Mesothelial cell of epicardium (in vitro differentiated cells): ENCODE measurements at places on chromosomes 1 and 21.

- DNase-seq = no peak
Measured at GRCh38 chr1:242086706-242087105, 87.8 kb upstream of the MAP1LC3C start.

- no peak for DNase-seq
Measured at GRCh38 chr1:89911191-89911991, 83.5 kb upstream of the ZNF326 start.

DNA sequence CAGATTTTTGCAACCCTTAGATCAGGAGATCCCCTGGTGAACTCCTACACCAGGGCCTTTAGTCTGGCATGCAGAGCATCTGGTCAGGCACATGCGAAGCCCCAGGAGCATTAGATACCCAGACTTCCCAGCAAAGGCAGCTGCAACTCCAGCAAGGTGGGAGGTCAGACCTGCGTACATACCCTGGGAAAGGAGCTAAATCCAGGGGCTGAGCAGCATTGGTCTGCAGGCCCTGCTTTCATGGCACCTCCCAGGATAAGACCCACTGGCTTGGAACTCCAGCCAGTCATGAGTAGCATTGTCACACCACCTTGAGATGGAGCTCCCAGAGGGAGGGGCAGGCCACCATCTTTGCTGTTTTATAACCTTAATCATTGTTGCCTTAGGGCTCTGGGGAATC lies 92.3 kb downstream of the KCNT2 start:
- DNase-seq = no peak

- no peak for DNase-seq
Measured at GRCh38 chr1:173050865-173051264, at the start of gene TNFSF18. TNFSF18 (minus strand) TSS chr1:173050941; CDS start chr1:173050896, 45 bp downstream.

- DNase-seq = no peak
Measured at GRCh38 chr1:163970151-163970550, 588.8 kb upstream of the PBX1 start.

GRCh38 chr1:58839147-58839795 lies 55.4 kb upstream of the JUN start:
- no peak for DNase-seq

DNA sequence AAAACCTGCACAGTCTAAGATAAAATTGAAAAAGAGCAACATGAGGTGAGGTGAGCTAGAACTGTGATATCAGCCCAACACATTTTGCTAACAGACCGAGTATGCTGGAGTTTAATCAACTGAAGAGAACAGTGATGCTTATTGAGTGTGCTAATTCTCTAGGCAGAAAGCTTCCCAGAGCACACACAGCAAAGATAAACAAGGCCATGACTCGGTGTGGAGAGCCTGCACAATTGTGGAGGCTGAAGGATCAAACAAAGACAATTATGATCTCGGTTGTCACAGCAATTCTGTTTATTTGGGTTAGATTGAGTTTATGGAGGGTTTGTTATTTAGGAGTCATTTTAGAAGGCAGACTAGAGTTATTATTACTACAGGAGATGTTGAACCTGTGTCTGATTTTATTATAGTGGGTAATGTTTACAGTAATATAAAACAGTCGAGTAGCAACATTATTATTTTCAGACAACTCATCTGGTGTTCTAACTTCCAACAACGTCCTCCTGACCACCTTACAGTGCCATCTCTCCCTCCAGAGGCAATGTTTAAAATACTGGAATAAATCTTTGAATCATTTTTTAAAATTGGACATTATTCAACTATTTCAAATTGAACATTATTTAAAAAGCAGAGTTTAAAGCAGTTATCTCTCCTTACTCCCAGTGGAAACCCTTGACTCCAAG lies 40.2 kb downstream of the DPT start:
- DNase-seq = no peak

DNA sequence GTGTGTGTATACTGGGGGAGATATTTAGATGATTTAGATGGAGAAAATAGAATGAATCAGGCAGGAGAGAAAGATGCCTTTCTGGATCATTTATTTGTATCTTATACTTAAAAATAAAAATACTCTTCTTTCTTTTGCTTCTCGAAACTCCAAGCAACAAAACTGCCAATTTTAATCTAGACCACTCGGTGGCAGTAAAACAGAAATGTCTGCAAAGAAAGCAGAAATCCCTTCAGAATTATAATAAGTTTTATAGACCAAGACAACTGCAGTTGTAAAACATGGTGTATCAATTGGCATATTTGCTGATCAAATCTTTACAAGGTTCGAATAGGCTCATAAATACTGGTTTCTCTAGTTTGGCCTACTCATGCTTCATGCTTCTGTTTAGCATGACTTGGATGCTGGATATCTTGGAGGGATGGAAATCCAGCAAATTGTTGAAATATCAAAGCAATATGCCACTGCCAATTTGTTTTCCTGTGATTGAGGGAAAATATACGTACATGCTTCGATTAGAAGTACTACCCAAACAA lies 15.1 kb upstream of the C1orf87 start:
- DNase-seq = no peak

GRCh38 chr1:8358241-8358896 lies 40.5 kb downstream of the SLC45A1 start:
- DNase-seq = no peak

DNA sequence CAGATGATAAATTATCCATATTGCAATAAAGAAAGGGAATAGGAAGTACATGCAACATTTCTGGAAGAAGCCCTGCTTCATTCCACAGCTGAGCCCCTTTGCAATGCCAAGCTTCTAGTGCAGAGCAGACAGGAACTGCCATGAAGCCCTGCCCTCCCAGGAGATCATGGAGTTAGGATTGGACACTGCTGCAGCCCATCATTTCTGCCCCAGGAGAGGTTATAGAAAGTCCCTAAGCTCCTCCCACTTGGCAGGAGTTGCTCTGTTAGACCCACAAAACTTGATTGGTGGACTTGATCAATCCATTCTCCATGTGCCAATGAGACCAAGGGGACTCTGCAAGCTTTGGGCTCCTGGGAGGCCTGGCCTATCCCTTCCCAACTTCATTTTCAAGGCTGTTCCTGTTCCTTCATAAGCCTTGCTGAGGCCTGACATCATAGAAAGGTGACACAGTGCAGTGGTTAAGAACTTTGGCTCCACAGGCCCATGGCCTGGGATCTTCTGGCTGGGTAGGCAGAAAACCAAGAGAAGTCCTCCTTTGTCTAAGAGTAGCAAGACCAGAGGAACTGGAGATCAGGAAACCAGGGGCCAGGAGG lies 1.3 kb upstream of the LAPTM5 start:
- DNase-seq = no peak

- DNase-seq = no peak
Measured at GRCh38 chr1:30868833-30869435, 39.6 kb downstream of the SDC3 start.

DNA sequence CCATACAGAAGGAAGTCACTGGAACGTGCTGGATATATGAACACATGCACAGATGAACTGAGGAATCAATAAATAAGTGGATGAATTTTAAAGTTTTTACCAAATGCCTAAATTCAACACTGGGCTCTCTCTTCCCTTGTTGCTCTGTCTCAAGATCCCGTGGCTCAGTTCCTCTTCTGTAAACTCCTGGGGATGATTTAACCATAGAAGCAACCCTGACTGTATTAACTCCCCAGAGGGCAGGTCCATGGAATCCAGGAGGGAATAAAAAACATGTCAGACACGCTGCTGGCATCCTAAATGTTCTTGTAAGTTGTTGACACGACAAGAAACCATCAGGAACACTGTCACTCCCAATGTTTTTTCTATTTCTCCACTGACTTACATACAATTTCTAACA lies 45.3 kb upstream of the GPR157 start:
- DNase-seq = no peak

DNA sequence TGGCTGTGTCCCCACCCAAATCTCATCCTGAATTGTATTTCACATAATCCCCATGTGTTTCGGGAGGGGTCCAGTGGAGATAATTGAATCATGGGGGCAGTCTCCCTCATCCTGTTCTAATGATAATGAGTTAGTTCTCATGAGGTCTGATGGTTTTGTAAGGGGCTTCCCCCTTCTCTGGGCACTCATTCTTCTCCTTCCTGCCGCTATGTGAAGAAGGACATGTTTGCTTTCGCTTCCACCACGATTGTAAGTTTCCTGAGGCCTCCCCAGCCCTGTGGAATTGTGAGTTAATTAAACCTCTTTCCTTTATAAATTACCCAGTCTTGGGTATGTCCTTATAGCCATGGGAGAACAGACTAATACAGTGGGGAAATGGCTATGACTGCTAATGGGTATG lies 72.7 kb upstream of the ZNF648 start:
- no peak for DNase-seq

DNA sequence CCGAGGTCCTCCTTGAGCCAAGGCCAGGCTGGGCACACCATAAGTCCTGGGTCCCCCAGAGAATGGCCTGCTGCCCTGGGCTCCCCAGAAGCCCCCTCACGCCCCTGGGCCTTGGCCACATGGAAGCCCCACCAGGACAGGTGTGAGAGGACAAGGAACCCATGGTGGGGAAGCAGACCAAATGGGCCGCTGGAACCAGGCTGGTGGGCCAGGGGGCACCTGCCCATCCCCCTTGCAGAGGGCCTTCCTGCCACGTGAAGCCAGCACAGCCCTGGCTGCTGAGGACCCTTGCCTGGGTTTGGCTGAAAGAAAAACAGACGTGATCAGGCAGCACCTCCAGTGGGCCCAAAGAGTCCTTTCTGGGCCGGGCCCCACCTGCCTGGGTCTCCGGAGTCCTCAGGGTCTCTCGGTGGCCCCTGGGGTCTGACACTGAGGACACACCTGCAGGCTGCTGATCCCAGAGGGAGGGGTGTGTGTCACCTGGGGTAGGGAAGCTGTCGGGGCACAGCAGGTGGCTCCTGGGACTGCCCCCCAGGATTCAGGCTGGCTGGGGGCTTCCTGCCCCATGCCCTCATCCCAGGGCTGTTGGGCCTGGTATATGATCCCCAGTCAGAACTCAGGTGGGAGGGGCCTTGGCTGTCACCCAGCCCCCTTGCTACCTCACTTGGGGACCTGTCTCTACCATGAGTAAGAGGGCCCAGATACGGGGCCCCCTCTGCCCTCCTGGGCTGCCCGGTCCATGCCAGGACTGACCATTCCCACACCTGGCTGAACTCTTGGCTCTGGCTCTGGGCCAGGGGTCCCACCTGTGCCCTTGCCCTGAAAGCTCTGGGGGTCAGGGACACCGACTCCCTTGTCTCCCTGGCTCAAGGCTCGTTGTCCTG lies 3.3 kb upstream of the SMYD3 start:
- no peak for DNase-seq

- no peak for DNase-seq
Measured at GRCh38 chr1:14741532-14741931, 143.0 kb downstream of the KAZN start.

DNA sequence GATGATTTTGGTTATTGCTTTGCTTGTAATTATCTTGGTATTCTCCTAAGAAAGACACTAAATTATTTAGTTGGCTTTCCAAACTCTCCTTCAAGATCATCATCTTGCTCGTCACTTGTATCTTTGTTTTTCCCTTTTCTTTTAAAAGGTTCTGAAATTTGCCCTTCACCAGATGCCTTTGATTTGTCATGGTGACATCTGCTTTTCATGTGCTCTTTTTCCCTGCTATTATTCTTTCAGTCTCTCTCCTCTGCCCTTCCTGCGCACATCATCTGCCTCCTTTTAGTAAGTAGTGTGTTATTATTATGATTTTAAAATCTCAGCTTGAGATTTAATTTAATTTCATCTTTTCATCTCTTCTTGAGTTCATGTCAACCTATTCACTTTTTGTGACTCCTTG lies 92.1 kb downstream of the BACH1 start:
- no peak for DNase-seq

- DNase-seq = no peak
Measured at GRCh38 chr1:63321066-63321784, 1.1 kb upstream of the FOXD3 start.

DNA sequence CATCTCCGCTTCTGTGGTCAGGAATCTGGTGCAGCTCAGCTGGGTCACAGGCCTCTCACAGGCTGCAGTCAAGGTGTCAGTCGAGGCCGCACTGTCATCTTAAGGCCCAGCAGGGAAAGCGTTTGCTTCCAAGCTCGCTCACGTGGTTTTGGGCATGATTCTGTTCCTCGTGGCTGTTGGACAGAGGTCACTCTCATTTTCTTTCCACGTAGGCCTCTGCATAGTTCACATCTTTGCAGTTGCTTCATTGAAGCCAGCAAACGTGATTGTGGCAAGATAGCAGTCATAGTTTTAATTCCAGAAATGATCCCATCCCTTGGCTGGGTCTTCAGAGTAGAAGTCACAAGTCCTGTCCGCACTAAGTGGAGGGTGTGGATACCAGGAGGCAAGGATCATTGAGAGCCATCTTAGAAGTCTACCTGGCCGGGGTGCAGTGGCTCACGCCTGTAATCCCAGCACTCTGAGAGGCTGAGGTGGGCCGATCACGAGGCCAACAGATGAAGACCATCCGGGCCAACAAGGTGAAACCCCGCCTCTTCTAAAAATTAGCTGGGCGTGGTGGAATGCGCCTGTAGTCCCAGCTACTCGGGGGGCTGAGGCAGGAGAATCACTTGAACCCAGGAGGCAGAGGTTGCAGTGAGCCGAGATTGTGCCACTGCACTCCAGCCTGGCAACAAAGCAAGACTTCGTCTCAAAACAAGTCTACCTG lies 24.5 kb downstream of the NECAP2 start:
- no peak for DNase-seq

GRCh38 chr1:56540467-56540866 lies 38.9 kb downstream of the PLPP3 start:
- no peak for DNase-seq

DNA sequence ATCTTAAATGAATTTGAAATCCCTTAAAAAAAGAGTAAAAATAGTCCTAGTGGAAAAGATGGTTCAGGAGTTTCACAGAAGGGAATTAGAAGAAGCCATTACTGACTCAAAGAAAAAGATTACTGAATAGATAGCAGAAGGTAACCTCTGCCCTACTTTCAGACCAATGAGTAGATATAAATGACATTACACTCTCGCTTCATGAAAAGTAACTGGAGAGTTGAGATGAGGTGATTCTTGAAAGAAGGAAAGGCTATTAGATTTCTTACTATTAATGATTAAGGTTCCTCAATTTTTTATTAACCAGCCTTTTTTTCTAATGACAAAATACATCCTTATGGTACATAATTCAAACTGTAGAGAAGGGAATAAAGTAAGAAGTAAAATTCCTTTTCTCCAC lies 28.3 kb downstream of the CCN1 start:
- DNase-seq = no peak

DNA sequence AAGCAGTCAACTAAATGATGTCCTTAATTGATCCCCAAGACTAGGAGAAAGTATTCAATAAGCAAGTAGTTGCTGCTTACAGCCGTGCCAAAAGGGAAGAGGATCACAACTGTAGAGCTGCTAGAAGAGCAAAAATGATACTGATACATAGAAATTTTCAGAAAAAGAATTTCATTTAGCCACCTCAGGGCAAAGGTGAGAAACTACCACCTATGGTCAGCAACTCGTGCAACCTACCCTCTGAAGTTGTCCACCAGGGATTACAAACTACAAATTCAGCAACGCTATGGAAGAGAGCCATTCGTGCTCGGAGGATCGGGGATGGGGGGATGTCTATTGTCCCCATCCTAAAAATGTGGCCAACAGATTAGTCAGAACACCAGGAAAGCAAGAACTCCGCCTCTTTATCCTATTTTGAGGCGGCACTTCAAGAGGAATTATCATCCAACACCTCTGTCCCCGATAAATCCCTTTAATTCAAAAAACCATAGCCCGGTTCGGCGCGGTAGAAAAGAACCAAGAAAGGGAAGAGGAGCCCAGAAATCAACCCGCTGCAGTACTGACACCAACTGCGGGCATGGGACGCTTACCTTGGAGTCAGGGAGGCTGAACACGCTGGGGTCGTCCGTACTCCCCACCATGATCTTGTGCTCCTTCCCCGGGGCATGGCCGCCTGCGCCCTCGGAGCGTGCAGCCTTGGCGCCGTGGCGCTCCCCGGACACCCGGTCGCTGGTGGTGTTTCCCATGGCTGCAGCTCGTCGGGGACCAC lies 687 bp downstream of the PRKAB2 start:
- DNase-seq = no peak
